ENCODE measurements at places on chromosomes 12 and 14. TPM values are rescaled to one million over a fixed set of nuclear protein-coding genes. Genes with fewer than 3 reads are reported as not detected.

Gene ACSM4
- total RNA-seq, result not detected

Gene REM2
- total RNA-seq, result not detected

Gene CLEC4C
- total RNA-seq, result not detected

Gene CCNB1IP1
- total RNA-seq, result 25.4 TPM

Gene GPR84
- 91.5 TPM for total RNA-seq

Gene FLVCR2
- 5.3 TPM for total RNA-seq

Gene CHST11
- 374 TPM for total RNA-seq

Gene CD69
- 53.6 TPM for total RNA-seq

Gene MIP
- total RNA-seq, result not detected

Gene DAO
- not detected for total RNA-seq

Gene TFCP2
- total RNA-seq, result 33.0 TPM

Gene ACOT4
- 8.9 TPM for total RNA-seq

Gene RHOJ
- total RNA-seq, result not detected

Gene GPR135
- total RNA-seq, result 3.8 TPM

GRCh38 chr12:32549675-32550079 lies 129.4 kb upstream of the DNM1L start:
- no peak overlapping the region for H3K27ac ChIP-seq
- DNase-seq, result no peak
- H3K4me1 ChIP-seq, result no peaks in the 10 kb centered on the region
- H3K36me3 ChIP-seq, result no peaks in the 10 kb centered on the region
- no peak overlapping the region for H3K4me3 ChIP-seq

- DNase-seq, result no peak
- H3K27ac ChIP-seq, result no peak overlapping the region
- H3K4me3 ChIP-seq, result no peak overlapping the region
- H3K36me3 ChIP-seq, result no peaks in the 10 kb centered on the region
Observed at GRCh38 chr14:92362781-92363235, 39.8 kb downstream of the SLC24A4 start.

DNA sequence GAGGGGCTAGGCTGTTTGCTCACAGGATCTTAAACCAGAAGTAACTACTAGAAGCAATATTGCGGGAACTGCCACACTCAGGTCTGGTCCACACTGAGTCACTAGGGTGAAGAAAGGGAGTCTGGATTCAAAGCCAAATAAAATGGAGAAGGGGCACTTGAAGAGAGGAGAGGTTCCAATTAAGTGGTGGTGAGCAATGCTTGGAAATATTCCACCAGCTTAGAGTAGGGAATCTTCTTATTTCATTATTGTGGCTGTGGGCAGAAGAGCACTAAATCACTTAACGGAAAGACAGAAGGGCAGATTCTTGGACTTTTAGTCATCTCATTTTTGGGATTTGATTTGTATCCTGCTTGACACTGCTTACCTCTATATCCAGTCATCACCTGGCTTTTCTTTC lies 48.6 kb upstream of the PPP1R12A start:
- H3K27me3 ChIP-seq, result peaks cover 13% of the 10 kb centered on the region
- no peaks in the 10 kb centered on the region for H3K4me1 ChIP-seq
- H3K4me3 ChIP-seq, result no peak overlapping the region
- no peaks in the 10 kb centered on the region for H3K36me3 ChIP-seq

DNA sequence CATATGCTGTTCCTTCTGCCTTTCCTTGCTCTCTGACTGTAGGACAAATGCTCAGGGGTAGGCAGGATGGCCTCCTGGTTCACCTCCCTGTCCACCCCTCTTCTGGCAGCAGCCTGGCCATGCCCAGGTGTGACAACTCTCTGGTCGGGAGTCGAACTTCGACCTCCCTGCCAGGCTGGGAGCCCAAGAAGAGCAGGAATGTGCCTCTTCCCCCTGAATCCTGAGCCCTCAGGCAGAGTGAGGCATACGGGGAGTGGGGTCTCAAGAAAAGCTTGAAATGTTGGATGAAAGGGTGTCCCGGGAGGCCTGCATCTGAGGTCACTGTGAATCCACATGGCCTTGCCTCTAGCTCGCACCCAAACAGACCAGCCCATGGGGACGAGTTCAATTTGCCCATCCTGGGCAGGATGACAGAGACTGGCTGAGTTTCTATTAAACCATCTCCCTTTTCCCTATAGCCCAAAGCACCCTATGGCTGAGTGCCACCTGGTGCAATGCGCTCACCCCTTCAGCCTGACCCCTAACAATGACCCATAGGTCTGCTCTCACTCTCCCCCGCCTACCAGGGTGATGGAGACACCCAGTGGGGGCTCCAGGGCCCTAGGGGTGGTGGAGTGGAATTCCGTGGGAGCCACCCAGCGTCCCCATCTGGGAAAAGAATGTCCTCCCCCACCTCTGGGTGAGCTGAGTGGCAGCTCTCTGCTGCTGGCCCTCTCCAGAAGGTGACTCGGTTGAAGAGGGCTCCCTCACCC lies 52.9 kb upstream of the DIO3 start:
- no peaks in the 10 kb centered on the region for H3K27me3 ChIP-seq
- H3K36me3 ChIP-seq, result no peaks in the 10 kb centered on the region
- H3K4me1 ChIP-seq, result no peaks in the 10 kb centered on the region
- no peak overlapping the region for H3K4me3 ChIP-seq
- peak; percentile 59 for DNase-seq

- H3K36me3 ChIP-seq, result no peaks in the 10 kb centered on the region
- H3K4me3 ChIP-seq, result no peak overlapping the region
- H3K4me1 ChIP-seq, result no peaks in the 10 kb centered on the region
- no peak for DNase-seq
Observed at GRCh38 chr12:79168687-79169086, 304.1 kb downstream of the SYT1 start.

- H3K36me3 ChIP-seq, result no peaks in the 10 kb centered on the region
- no peak overlapping the region for H3K4me3 ChIP-seq
- no peak for DNase-seq
- no peaks in the 10 kb centered on the region for H3K27me3 ChIP-seq
- H3K4me1 ChIP-seq, result no peaks in the 10 kb centered on the region
Observed at GRCh38 chr12:110262442-110263388, 18.3 kb upstream of the ATP2A2 start.

DNA sequence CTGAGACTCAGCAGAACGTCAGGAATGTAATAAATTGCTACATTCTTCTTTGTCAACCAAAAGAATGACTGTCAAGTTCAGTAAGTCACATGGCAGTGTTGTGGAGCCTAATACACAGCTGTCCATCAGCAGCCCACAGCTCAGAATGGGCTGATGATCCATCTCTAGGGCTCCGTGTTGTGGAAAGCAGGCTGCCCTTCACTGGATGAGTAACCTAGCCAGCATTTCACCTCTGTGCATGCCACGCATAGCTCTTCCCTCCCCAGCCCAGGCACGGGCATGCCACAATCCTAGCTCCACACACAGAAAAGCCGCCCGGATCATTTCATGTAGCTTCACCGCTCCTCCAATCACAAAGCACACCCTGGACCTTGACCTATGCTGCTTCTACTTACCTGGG lies 878.0 kb upstream of the TMEM132C start:
- H3K27ac ChIP-seq, result no peak overlapping the region
- peaks cover 6% of the 10 kb centered on the region for H3K27me3 ChIP-seq
- H3K4me3 ChIP-seq, result no peak overlapping the region
- no peaks in the 10 kb centered on the region for H3K36me3 ChIP-seq
- DNase-seq, result no peak

DNA sequence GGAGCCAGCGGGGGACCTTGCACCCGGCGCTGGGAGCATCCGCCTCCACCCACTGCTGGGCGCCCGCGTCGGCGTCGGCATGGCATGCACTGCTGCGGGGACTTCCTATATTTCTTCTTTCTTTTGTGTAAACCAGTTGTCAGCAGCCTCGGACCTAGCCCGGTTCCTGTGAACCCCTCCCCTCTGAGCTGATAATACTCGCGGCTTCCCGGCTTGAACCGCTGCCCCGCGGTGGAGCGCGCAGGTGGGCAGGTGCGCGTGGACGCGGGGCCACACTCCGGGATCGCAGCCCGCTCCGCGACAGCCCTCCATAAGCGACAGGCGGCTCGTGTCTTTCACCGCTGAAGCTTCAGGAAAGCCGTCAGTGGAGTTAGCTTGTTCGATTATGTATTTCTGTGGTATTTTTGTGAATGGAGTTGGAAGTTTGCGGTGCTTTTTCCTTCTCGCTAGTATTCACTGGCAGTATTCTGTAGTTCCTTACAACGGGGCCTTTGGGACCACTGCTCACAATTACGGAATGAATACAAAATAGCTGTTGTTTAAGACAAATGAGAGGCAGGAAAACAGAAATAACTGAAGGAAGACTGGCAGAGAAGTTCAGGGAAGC lies 870 bp downstream of the BMAL2 start:
- peak overlapping the region; percentile 98 for H3K4me3 ChIP-seq
- H3K27me3 ChIP-seq, result peaks cover 24% of the 10 kb centered on the region
- DNase-seq, result peak; percentile 73
- H3K27ac ChIP-seq, result peak overlapping the region; percentile 89
- H3K4me1 ChIP-seq, result peaks cover 41% of the 10 kb centered on the region

DNA sequence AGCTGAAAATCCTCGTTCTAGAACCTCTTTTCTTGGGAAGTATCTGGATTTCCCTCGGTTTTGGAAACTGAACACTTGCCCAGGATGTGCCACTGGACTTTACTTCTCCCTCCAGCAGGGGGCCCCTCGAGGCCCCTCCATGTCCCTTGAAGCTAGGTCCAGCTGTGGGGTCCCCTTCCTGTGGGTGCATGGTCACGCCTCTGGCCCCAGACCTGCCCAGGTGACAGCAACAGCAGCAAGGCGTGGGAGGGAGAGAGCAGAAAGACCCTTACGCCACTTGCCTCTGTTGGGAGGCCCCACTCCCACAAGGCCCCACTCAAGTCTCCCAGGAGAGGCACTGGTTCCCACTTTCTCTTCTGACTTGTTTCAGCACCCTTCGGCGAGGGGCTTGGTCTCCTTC lies 3.1 kb downstream of the SLC25A29 start:
- H3K36me3 ChIP-seq, result no peaks in the 10 kb centered on the region
- no peaks in the 10 kb centered on the region for H3K27me3 ChIP-seq
- no peak overlapping the region for H3K27ac ChIP-seq
- no peak for DNase-seq
- H3K4me1 ChIP-seq, result peaks cover 18% of the 10 kb centered on the region
- H3K4me3 ChIP-seq, result no peak overlapping the region

DNA sequence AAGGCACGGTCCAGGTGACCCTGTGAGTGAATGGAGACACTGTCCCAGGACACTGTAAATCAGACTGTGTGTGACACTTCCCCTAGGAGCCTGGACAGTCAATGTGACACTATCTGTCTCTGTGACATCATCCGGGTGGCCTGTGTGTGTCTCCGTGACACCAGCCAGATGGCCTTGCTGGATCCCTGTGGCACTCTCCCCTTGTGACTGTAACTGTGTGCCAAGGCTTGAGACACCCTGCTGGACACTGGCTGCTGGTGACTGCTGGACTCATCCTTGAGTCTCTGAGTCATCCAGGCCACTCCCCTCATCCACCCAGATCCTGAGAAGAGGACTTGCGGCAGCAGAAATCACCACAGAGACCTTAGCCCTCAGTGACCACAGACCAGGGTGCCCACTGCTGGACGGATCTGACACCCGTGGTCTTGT lies 51.6 kb downstream of the MVK start:
- H3K36me3 ChIP-seq, result no peaks in the 10 kb centered on the region
- DNase-seq, result no peak
- no peak overlapping the region for H3K27ac ChIP-seq
- H3K4me3 ChIP-seq, result no peak overlapping the region

- peaks cover 24% of the 10 kb centered on the region for H3K36me3 ChIP-seq
- H3K27me3 ChIP-seq, result no peaks in the 10 kb centered on the region
- H3K4me3 ChIP-seq, result no peak overlapping the region
- peak overlapping the region; percentile 54 for H3K27ac ChIP-seq
Observed at GRCh38 chr14:75132382-75133086, 5.7 kb upstream of the NEK9 start.

DNA sequence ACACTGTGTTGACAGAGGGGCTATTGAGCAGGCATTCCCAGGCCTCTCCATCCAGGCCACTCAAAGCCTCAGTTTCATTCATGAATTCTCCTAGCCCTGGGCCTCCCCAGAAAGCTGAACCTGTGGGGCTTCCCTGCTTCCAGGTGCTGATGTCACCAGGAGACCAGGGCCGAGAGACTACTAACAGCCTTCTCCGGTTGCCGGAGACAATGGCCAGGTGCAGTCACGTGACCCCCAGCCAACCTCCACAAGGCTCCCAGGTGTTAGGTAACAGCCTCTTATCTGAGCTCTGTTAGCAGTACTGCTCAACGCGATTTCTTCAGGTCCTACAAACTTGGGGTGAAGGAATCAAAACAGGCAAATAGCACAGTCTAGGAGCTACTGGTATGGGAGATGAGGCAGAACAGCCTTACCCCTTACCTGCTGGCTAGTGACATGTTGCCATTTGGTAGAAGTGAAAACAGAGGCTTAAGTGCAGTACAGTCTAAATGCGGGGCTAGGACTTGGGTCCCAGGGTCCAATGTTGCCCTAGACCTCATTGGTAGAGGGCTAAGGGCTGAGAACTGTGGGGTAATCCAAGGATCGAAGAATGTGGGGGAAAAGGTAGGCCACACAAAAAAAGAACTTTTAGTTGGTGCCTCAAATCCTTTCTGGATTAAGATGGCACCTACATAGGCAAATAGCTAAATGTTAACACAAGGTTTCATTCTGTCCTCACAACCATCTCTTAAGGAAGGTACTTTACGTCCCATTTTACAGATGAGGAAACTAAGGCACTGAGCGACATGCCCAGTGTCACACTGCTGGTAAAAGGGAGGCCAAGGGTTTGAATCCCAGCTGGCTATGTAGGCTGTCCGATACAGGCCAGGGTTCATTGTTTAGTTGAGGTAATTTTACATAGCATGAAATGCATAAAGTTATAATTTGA lies 3.8 kb downstream of the CCDC88C start:
- H3K27me3 ChIP-seq, result peaks cover under 1% of the 10 kb centered on the region
- H3K27ac ChIP-seq, result peak overlapping the region; percentile 95
- H3K4me3 ChIP-seq, result peak overlapping the region; percentile 97
- no peak for DNase-seq

GRCh38 chr12:57735198-57735855 lies 3.2 kb downstream of the AGAP2 start:
- peaks cover 8% of the 10 kb centered on the region for H3K36me3 ChIP-seq
- peaks cover 18% of the 10 kb centered on the region for H3K4me1 ChIP-seq
- no peak overlapping the region for H3K27ac ChIP-seq
- DNase-seq, result no peak

DNA sequence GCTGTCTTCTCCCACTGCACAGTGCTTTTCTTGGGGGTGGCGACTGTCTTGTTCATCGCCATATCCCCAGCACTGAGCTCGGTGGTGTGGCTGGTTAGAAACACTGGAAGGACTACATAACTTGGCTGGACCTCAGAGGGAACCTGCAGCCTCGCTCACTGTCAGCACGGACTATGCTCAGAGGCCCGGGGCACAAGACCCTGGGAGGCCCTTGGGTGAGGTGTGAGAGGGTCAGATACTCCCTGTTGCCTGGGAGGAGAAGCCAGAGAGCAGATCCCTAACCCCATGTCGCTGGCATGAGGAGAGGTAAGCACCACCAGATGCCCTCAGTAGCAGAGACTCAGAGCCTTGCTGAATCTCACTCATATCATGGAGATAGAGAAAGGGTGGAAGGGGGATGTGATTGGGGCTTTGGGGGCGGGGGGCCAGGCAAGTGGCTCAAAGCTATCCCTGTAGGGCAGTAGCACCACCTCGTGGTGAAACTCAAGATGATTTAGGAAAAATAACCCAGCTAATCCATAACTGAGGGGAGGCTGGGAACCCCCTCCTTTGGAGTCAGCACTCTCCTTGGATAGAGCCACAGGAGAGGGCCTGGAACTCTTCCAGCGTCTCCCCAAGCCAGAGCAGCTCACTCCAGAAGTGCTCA lies 18.7 kb upstream of the HDAC7 start:
- DNase-seq, result no peak
- H3K27me3 ChIP-seq, result peaks cover 6% of the 10 kb centered on the region
- H3K27ac ChIP-seq, result no peak overlapping the region
- no peaks in the 10 kb centered on the region for H3K36me3 ChIP-seq
- H3K4me3 ChIP-seq, result no peak overlapping the region

Measured in natural killer cell treated with Interleukin-12 subunit alpha and Interleukin-12 subunit beta and Interleukin-15 and Interleukin-18, amount 100 ng/mL, for 72 hours (primary cell).